ENCODE measurements at places on chromosomes 2 and 18. TPM values are rescaled to one million over a fixed set of nuclear protein-coding genes. Genes with fewer than 3 reads are reported as not detected.

DNA sequence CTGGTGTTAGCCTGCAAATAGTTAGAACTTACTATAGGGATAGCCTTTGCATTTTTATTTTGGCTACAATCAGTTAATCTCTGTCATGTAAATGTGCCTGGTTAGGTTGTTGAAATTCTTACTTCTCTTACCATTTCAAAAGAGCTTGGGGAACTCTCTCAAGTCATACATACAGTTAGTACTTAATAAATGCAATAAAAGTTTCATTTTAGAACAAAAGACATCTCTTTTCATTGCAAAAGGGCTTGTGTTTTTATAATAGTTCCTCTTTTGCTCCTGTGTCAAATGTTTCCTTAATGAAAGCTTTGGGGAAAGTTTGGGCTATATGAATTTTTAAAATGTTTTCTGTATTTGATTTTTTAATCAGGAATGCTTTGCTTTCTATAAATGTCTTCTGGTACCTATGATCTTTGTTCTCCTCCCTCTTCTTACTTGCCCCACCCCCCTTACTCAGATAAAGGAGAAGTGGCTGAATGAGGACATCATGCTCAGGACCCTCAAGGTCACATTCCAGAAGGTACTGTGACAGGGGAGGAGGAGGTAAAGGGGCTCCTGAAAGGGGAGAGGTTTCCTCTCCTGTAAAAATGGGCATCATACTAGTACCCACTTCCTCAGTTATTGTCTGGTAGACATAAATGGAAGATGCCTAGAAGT lies 13.6 kb downstream of the PTPN18 start:
- no peak for DNase-seq

- DNase-seq: peak; percentile 61
Observed at GRCh38 chr2:58063641-58064040, 17.0 kb downstream of the VRK2 start.

GRCh38 chr2:159285433-159285832 lies 1.1 kb downstream of the WDSUB1 start:
- no peak for DNase-seq

The RNU2-63P gene
- 78.3 TPM for total RNA-seq

The CERKL gene
- not detected for total RNA-seq

DNA sequence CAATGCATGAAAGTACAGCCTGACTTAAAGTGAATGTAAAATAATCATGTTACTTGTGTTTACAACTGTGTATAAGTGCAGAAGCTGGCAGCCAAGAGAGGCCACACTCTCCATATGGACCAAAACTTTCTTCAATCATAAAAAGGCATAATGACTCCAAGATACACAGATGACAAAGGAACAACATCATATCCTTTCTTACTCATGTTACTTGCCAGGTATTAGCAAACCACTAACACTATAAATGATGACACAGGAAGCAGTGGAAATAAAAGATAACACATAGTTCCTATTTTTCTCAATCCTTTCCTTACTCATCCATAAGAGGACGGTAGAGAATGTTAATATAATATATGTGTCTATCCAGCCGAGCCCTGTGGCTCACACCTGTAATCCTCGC lies 400.0 kb upstream of the CDH2 start:
- DNase-seq: peak; percentile 39

- no peak for DNase-seq
Observed at GRCh38 chr2:217440000-217440399, 562.8 kb downstream of the TNS1 start.

DNA sequence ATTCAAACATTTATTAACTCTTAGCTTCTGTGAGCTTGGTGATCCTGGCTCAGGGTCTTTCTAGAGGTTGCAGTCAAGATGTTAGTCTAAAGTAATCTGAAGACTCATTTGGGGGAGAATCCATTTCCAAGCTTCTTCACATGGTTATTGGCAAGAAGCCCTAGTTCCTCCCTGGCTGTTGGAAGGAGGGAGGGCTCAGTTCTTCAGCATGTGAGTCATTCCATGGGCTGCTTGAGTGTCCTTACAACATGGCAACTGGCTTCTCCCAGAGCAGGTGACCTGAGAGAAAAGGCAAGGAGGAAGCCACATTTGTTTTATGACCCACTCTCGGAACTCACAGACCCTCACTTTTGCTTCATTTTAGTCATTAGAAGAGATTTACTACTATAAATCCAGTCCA lies 10.6 kb upstream of the C2orf74 start:
- peak; percentile 63 for DNase-seq

All from HT1080 (cell line).